Fibroblast of skin of scalp (primary cell): ENCODE measurements at places on chromosomes 16 and 17.

DNA sequence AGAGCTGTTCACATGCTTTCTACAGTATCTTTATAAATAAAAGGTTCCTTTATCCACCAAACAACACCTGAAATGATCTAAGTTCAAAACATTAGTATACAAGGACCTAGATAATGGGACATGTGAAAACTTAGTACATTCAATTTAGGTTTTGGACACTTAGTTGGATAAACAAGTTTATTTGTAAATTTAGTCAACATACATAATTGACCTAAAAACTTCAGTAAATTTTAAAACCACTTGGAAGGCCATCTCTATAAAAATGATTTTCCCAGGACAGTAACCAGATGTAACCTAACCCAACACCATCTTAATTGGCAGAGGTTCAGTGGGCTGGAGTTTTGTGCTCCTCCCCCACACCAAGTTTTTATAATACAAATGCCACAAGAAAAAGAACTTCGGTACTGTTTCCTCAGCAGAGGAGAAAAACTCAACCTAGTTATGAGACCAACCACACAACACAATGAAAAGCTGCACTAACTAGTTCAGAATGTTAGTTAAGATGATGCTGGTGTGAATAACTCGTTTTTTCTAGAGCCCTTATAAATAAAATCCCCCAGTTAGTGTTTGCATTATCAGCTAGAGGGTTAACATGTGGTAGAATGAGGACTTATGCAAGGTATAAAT, 7.2 kb upstream of the UNK start:
- peak; percentile 21 for DNase-seq

DNA sequence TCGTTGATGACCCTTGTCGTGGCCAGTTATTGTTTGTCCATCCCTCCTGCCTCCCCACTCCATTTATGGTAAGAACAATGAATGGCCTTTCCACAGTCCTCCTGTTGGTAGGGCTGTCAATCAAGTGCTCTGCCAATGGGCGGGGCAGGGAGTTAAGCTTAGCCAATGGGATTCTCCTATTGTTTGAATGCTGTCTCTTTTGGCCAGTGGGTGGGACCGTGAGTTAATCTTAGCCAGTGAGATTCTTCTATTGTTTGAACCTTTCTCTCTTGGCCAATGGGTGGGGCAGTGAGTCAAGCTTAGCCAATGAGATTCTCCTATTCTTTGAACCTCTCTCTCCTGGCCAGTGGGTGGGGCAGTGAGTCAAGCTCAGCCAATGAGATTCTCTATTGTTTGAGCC, 85.4 kb downstream of the IRX3 start:
- DNase-seq = no peak

- no peak for DNase-seq
Measured at GRCh38 chr17:48259694-48260291, 152.2 kb downstream of the SNX11 start.

GRCh38 chr17:60006160-60006559, 41.6 kb upstream of the RNFT1 start:
- no peak for DNase-seq

DNA sequence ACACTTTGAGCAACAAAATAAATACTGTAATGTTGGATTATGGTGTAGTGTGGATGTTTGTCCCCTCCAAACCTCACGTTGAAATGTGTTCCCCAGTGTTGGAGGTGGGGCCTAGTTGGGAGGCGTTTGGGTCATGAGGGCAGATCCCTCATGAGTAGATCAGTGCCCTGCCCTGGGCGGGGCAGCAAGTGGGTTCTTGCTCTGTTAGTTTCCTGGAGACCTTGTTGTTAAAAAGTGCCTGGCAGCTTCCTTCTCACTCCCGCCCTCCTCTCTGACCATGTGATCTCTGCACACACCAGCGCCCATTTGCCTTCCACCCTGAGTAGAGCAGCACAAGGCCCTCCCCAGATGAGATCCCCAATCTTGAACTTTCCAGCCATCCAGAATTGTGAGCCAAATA, 67.7 kb downstream of the MPRIP start:
- DNase-seq = no peak

DNA sequence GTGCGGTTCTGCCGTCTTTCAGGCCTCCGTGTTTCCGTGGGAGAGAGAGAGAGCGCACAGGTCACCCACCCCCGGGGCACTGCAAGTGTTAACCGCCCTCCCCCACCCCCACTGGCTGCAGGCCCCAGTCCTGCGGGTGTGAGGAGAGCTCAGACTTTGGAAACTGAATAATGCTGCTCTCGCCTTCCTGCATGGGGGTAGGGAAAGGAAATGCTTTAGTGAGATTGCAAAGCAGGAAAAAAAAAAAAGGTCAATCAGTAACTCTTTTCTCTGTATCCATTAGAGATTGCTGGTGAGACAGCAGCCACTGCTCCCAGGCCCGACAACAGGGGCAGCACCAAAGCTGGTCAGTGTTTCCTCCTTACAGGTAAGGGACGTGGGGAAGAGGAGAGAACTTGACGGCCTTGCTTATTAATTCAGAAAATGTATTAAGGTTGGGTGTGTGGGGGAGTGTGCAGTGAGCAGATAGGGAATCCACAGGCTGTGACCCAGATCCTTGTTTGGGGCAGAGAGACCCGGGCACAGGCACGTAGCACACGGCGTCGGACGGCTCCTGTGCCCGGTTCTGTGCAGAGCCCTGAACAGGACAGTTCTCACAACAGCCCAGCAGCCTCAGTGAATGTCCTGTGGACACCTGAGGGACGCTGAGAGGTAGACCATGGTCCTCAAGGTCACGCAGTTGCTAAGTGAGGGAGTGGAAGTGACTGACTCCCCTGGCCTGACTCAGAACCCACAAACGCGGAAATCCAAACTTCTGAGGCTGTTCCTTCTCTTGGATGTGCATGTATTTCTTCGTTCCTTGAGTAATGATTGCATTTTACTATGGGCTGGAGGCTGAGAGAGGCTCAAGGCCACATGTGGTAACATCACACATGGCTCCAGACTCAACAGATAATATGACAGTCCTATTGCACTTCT, 156.5 kb downstream of the FOXL1 start:
- DNase-seq = no peak

DNA sequence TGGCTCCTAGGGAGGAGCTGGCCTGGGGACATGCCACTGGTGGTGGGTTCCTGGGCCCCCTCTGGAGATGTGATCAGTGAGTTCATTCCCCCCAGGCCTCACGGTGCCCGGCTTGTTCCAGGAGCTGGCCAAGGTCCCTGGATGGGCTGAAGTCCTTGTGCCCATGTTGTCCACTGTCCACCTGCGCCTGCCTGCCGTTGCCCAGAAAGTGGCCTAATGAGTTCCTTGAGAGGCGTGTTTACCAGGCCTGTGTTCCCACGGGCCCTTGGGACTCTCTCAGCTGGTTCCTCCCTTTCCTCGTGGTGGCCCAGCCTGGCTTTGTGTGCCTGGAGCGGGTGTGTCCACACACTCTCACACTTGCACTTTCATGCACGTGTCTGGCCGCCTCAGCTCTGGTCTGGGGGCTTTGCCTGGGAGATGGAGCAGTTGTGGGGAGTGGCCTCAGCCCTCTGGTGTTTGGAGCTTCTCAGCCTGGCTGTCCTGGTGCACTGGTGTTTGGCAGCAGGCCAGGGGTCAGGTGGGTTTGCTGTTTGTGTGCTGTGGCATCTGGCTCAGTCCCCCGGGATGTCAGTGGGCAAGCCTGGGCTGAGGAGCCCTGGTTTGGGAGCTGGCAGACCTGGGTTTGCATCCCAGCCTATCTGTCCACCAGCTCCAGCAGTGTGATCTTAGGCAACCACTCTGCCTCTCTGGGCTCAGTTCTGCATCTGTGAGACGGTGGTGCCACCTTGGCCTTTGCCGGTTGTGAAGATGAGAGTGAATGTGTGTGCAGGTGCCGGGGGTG, 18.0 kb downstream of the ADCY7 start:
- no peak for DNase-seq

- DNase-seq = no peak
Measured at GRCh38 chr17:28871056-28871579, 16.3 kb downstream of the ERAL1 start.

- peak; percentile 72 for DNase-seq
Measured at GRCh38 chr17:57999496-58000017, 7.5 kb downstream of the SRSF1 start.

GRCh38 chr17:17675925-17676534, 5.2 kb upstream of the RAI1 start:
- no peak for DNase-seq

GRCh38 chr16:89491974-89492687, 1.8 kb upstream of the ANKRD11 start:
- DNase-seq = no peak

GRCh38 chr16:84107921-84108320, 8.8 kb downstream of the MBTPS1 start:
- no peak for DNase-seq

- peak; percentile 81 for DNase-seq
Measured at GRCh38 chr17:44219108-44219615, 313 bp downstream of the UBTF start.

DNA sequence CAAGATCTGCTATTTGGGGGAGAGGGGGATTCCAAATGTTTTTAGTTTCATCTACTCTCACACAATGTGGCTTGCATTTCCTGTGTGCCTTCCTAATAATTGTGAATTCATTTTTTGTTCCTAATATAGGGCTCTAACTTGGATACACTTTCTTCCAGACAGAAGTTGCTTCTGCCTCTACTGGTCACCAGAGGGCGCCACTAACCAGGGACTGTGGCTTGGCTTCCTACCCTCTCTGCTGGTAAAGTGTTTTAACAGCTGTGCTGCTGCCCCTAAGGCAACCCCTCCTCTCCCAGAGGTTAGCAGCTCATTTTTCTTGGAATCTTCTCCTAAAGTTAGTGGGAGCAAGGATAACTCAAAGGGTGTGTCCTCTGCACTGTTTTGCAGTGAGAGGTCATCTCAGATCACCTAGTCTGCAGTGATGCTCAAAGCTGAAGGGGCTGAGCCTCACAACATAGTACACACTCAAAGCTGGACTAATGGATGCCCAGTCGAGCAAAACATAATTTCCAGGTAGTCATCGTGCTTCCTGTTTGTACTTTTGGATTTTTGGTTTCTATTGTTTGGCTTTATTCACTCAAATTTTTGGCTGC, 5.0 kb upstream of the PRSS54 start:
- peak; percentile 5 for DNase-seq

DNA sequence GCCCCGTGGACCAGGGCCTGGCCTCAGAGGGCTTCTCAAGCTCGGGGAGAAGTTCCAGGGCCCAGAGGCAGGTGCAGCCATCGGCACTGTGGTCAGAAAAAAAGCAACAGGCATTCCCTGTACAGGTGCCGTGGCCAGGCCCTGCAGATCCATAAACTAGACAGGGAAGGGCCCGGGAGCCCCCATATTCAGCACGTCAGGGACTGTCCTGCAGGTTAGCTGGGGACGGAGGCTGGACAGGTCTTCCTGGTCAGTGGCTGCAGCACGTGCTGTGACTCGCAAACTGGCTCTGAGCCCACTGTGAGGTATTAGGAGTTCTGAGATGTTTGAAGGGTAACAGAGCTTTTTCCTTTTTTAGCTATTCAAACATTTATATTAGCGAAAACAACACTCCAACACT, 15.0 kb upstream of the C16orf95 start:
- no peak for DNase-seq

DNA sequence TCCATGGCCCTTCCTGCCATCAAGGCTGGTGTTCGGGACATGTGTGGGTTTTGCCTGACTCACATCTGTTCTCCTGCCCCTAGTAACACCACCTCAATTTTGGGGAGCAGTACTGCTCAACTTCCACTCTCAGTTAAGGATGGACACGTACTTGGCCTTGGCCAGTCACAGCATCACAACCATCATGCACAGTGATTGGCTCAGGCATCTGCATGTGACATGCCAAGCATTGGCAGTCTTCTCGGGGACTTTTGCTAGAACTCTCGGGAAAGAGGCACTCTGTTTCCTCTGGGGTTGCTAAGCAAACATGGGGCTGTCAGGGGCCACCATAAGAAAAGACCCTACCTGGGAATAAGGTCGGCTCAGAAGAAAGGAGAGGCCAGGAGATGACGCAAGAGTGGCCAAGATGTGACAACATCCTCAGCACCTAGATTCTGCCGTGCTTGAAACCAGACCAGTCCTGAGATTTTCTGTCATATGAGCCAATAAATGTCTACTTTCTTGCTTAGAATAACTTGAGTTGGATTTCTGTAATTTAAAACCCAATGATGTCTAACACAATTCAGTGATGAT, 11.9 kb upstream of the KDM8 start:
- DNase-seq = no peak

DNA sequence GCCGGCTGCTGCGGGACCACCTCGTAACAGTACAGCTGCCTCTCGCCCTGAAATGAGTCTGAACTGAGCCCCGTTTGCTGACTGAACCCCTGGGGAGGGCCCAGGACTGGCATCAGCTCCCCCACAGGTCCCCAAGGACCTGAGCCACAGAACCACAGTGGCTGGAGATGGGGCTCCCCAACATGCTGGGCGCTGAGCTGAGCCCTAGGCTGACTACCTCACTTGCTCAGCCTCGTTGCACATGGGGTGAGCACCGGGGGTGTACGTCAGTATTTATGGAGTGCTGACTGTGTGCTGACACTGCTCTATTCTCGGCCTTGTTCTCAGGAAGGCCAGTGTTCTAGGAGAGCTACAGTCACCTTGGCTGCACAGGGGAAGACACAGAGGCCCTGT, 6.6 kb upstream of the VASN start:
- no peak for DNase-seq

GRCh38 chr17:21772321-21772720, 80.0 kb downstream of the KCNJ18 start:
- DNase-seq = no peak

- DNase-seq = no peak
Measured at GRCh38 chr17:39972271-39972670, 8.3 kb upstream of the PSMD3 start.

DNA sequence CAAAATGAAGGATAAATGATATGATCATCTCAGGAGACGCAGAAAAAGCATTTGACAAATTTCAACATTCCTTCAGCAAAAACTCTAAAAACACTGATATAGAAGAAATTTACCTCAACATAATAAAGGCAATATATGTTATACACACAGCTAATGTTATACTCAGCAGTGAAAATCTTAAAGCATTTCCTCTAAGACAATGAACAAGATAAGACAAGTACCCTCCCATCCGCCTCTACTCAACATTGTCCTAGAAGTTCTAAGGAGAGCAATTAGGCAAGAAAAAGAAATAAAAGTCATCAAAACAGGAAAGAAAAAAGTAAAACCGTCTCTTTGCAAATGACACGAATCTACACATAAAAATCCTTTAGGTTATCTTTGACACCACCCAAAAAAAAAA, 1432.8 kb downstream of the CDH11 start:
- no peak for DNase-seq

- no peak for DNase-seq
Measured at GRCh38 chr17:32102172-32102571, 40.1 kb upstream of the RHOT1 start.

- DNase-seq = peak; percentile 30
Measured at GRCh38 chr16:72829846-72830775, 217.8 kb downstream of the ZFHX3 start.

DNA sequence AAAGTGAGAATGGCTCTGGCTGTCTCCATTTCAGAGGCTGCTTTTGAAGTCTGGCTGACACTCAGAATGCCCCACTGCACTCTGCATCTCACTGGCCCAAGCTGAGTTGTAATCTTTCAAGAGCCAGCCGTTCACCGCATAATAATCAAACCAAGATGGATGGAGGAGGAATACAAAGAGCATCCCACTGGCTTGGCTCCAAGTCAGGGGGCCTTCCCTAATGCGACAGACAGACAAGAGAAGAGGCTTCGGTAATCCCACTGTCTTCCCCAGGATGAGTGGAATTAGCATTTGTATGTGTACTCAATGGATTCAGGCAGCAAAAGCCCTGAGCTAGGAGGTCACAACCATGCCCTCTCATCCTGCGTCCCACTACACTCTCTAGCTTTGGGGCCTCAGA, 68.0 kb downstream of the CBLN1 start:
- DNase-seq = no peak

- no peak for DNase-seq
Measured at GRCh38 chr16:70646260-70647241, at the start of gene IL34. Gene IL34 (plus strand): TSS chr16:70646559. CDS start chr16:70646948, 389 bp downstream.
